CD4-positive, alpha-beta T cell treated with Interleukin-17A for 4 hours (primary cell): ENCODE measurements at places on chromosomes 2 and 18.

GRCh38 chr18:8151181-8151580 is 458.1 kb upstream of the RAB12 start:
- DNase-seq, result no peak

- no peak for DNase-seq
Measured at GRCh38 chr2:105397953-105398335, 907 bp downstream of the FHL2 start.

DNA sequence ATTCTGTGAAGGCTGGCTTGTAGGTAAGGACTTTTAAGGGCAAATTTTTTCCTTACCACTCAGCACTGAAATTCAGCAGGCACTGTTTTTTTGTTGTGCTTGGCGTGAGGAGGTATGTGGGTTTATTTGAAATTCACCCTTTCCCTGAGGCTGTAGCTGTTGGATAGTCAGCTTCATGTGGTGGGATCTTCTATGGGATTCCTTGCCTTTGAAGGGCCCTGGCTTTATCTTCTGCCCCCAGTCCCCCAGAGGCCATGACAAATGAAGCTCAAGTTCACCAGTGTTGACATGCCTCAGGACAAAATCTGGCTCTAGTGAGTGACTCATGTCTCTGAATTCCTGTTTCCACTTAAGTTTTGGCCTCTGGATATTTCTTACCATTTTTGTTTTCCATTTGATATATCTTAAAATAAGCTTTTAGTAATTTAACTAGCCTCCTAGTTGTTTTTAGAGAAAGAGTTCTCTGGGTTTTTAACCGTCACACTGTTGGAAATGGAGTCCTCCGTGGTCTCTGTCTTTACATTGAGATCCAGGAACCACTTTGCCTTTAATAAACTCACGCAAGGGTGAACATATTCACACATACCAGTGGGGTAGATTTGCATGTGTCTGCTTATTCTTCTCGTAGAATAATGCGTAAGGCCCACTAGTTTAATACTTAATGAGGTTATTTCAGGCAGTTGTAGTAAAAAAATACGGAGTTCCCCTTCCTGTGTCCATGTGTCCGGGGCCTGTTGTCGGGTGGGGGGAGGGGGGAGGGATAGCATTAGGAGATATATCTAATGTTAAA is 211.1 kb upstream of the FAM98A start:
- no peak for DNase-seq

- no peak for DNase-seq
Measured at GRCh38 chr2:151182899-151183809, 78.5 kb downstream of the RBM43 start.

- no peak for DNase-seq
Measured at GRCh38 chr2:160324917-160325316, 124.8 kb upstream of the ITGB6 start.

- DNase-seq, result no peak
Measured at GRCh38 chr2:119116411-119117295, 41.9 kb downstream of the C1QL2 start.

- no peak for DNase-seq
Measured at GRCh38 chr2:170170281-170171040, 7.5 kb upstream of the MYO3B start.

GRCh38 chr2:226137201-226137811 is 662.3 kb downstream of the IRS1 start:
- no peak for DNase-seq

- no peak for DNase-seq
Measured at GRCh38 chr2:100640431-100641124, 77.8 kb downstream of the PDCL3 start.

- DNase-seq, result no peak
Measured at GRCh38 chr2:168801961-168802858, at the start of gene NOSTRIN. Gene NOSTRIN (plus strand): TSS chr2:168802637. CDS start chr2:168802647, 10 bp downstream.

GRCh38 chr2:202355993-202356505 is 20.1 kb upstream of the BMPR2 start:
- DNase-seq, result no peak

DNA sequence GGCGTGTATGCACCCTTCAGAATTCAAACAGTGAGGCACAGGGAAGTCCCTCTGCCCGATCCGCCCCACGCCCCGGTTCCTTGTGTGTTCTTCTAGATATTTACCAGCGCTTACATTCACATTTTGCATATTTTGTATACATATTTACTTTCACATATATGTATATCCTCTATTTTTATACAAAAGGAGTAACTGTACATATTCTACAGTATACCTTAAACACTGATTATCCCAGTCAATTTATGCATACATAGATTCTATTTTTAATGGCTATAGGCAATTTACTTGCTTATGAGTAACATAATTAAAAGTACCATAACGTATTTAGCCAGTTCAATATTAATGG is 307 bp upstream of the DUSP11 start:
- no peak for DNase-seq

DNA sequence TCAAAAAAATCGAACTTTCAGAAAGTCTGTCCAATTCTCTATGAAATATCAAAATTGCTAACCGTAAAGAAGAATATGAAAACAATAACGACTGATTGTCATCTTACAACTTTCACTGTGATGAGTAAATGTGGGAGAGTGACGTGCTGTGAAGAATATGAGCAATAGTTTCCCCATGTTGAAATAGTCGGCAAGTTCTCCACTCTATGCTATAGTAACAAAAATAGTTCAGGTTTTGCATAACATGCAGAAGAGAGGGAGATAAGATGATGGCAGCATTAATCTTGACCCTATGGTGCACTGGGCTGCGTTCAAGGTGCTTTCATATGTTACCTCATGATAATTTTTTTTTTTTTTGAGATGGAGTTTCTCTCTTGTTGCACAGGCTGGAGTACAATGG is 196.8 kb upstream of the CYRIA start:
- no peak for DNase-seq

GRCh38 chr2:106523976-106524665 is 37.0 kb downstream of the CD8B2 start:
- no peak for DNase-seq

DNA sequence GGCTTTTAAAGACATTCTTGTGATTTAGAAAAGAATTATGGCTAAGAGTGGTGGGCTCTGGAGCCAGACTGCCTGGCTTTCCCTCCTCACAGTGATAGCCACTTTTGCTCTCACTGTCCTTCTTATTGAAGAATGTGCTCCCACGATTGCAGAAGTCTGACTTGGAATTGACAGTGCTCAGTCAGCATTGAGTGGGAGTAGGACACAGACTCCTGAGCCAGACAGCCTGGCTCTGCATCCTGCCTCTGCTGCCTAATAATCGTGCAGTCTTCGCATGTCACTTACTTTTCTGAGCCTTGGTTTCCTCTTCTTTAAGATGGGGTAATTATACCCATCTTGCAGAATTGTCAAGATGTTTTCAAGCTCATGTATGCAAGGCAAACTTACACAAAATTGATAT is 23.3 kb downstream of the SPATS2L start:
- DNase-seq, result no peak

GRCh38 chr2:36449213-36449612 is 93.6 kb downstream of the CRIM1 start:
- DNase-seq, result no peak

GRCh38 chr18:24219561-24220317 is 80.9 kb downstream of the CABYR start:
- DNase-seq, result no peak
